ENCODE measurements at places on chromosomes 2 and 18.

GRCh38 chr2:175169191-175169590 is 1.2 kb upstream of the ATF2 start:
- DNase-seq = no peak

DNA sequence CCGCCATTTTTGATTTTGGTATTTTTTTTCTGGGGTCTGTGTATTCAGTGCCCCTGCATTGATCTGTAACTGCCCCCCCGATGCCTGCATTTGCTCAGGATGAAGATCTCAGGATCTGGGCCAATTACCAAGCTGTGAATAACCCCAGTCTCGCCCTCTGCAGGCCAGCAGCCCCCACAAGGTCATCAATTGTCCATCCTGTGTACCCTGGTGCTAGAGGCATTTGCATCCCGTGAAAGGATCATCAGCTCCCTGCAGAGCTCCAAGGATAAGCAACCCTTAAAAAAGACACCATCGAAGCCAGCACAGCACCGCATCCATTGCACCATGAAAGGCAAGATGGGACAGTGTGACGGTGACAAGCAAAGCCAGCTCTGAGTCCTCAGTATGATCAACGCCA is 154.1 kb upstream of the KLHL29 start:
- no peak for DNase-seq

DNA sequence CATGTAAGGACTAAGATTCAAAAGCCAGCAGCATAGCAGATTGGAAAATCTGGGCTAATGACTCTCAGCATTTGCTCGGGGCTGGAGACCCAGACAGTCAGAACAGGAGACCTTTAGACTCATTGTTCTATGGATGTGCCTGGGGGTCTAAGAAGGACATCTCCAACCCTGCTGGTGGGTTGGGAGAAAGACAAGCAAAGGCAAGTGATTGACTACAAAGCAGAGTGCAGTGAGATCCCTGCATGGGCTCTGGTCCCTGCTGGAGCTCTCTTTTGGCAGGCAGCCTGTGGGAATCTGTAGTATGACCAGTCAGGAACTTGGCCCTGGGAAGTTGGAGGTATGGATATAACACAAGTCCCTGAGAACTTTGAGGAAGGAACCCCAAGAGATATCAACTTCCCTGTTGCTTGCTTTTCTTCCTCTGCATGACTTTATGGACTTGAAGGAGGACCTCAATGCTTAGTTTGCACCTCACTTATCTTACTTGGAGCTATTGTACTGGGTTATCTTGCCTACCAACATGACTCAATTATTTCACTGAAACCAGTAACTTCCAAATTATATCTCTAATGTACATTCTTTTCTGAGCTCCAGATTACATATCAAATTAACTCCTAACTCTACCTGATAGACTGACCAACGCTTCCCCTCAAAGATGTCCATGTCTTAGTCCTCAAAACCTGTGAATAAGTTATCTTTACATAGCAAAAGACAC is 236.0 kb downstream of the CYRIA start:
- no peak for DNase-seq

- DNase-seq = no peak
These were observed 687.8 kb downstream of the TDRD15 start for GRCh38 chr2:21811541-21811940.

- DNase-seq = no peak
These were observed 472.6 kb upstream of the KLHL29 start for GRCh38 chr2:22912398-22912797.

DNA sequence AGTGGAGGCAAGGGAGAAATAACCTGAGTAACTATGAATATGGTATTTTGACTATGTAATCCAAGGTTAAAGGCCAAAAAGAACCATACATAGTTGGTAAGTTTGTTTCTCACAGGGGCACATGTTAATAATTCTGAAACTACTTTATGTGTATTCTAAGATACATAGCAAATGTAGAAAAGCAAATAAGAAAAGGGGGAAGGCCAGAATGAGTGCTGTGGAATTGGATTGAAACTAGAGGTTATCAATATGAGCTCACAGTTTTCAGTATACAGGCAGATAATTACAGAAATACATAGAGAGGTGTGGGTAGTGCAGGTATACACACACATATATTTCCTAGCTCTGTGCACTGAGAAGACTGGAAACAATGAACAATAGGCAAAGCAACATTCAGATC is 13.7 kb downstream of the INO80C start:
- DNase-seq = no peak

Measured in activated naive CD4-positive, alpha-beta T cell (primary cell).